ENCODE measurements at places on chromosomes 11 and 22.

GRCh38 chr11:128717516-128717915 lies 23.6 kb downstream of the FLI1 start:
- no peak for DNase-seq

- peak; percentile 83 for DNase-seq
These were observed 25.6 kb downstream of the ARRB1 start for GRCh38 chr11:75325713-75326438.

GRCh38 chr11:57087991-57088390 lies 93.8 kb upstream of the LRRC55 start:
- DNase-seq = no peak

GRCh38 chr11:94169516-94169915 lies 40.9 kb downstream of the PANX1 start:
- DNase-seq = no peak

- no peak for DNase-seq
These were observed 66.7 kb upstream of the PPARA start for GRCh38 chr22:46083383-46084350.

DNA sequence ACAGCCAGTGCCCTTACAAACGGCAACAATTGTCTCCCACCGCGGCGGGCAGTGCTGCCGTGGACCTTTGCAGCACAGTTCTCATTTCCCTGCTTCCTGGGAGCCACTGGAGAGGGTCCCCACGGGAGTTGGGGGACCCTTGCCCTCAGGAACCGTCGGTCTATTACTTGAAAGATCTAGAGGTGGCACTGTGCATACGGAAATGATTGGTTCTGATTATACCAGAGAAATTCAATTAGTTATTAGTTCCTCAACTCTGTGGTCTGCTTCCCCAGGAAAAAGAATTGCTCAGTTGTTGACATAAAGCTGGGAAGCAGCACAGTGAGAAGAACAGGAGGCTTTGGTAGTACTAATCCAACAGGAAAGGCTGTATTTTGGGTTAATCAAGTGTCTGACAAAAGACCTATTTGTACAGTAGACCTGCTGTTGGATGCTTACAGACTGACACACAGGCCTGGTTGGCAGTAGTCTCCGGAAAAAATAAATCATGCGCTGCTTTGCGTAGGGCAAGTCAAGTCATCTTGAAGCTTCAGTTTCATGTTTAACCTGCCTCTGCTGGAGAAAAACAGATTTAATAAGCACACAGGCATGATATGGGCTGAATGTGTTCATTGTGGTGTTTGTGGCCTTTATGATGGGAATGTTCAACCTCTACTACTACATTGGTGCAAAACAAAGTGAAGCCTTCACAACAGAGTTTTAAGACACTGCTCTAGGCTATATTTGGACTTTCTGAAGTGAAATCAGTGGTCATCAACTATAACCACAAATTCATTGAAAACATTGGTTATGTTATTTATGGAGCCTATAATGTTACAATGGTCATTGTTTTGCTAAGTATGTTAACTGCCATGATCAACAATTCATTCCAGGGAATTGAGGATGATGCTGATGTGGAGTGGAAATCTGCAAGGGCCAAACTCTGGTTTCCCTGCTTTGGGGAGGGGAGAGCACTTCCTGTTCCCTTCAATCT lies 54.6 kb upstream of the SC5D start:
- no peak for DNase-seq

GRCh38 chr11:86785576-86785975 lies 14.8 kb upstream of the PRSS23 start:
- DNase-seq = no peak

DNA sequence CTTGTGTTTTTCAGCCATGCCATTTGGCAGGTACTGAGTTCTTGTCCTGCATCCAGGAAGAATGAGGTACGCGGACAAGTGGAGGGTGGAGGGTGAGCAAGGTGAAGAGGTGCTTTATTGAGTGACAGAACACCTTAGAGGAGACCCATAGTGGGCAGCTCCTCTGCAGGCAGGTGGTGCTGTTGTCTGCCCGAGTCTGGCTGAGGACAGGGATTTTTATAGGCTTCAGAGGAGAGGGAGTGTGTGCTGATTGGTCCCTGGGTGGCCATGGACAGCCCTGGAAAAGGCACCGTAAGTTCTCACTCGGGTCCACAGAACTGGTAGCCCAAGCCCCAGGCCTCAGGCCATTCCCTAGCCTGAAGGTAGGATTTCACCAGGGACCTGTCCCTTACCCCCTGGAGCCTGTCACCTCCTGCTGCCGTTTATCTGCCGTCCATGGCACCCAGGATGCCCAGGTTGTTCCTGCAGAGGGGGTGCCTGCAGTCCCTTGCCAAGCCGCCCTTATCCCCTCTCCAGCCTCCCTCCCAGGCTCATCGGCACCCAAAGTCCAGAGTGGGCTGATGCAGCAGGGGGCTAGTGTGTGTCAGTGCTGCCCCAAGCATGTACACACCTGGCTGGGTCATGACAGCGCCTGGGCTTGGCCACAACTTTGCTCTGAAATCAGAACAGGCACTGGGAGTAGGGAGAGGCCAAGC lies 213.6 kb downstream of the LRRC4C start:
- no peak for DNase-seq

DNA sequence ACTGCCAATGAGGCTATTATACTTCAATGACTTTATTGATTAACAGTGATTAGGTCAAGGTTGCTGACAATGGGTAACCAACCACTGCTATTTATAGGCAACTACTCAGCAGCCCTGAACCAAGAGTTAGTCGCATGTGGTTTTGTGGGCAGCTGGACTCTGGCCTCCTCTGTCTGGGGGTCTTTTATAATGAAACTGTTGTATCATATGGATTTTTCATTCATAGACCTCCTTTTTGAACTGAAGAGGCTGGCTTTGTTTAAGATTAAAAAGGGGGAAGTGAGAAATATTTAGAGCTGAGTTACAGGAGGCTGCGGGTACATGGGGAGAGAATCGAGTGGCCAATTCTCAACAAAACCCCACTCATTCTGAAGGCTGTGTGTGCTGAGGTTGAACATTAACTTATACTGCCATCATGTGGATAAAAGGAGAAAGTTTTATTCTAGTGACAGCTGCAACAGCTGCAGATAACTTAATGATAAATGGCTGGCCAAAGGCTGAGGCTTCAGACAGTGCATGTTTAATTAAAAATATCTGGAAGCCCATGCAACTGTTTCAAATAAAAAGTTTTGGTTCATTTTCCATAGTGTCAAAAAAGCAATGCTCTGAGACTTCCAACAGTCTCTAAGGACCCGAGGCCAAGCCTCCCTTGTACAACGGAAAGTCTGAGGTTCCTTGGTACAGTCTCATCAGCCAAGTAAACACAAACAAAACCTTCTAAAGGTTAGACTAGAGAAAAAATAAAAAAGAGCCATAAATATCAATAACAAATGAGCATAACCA lies 682.6 kb downstream of the KCNA4 start:
- peak; percentile 6 for DNase-seq

DNA sequence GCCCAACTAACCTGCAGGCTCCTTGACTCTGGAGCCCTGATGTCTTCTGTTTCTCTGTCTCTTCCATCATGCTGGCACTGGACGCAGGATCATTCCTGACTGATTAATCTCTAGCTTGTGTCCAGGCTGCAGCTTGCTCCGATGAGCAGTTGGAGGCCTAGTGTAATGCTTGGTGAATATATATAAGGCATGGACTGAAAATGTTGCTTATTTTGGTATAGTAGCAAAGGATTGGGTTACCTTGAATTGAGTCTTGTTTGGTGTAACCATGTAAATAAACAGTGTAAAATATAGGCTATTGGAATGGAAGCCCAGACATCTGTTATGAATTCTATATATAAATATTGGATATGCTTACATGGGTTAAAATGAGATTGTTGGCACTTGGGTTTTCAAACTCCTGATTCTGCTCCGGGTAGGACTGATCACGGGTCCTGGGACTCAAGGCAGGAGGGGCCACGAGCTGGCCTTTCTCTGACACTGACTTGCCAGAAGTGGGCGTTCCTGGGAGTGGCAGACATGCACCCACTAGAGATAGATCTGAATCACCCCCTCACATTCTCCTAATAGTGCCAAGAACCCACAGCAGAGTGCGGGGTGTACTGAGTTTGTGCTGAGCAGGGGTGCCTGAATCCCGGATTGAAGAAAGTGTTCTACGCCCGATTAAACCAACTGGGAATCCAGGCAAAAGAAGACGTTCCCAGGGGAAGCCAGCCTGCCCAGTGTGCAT lies 25.8 kb downstream of the LRP5 start:
- DNase-seq = peak; percentile 73

GRCh38 chr11:58788355-58789023 lies 56.0 kb downstream of the GLYATL2 start:
- DNase-seq = peak; percentile 27

GRCh38 chr22:48423481-48423911 lies 1404.2 kb downstream of the BRD1 start:
- DNase-seq = no peak

- no peak for DNase-seq
These were observed 2.9 kb downstream of the YDJC start for GRCh38 chr22:21626735-21627469.

DNA sequence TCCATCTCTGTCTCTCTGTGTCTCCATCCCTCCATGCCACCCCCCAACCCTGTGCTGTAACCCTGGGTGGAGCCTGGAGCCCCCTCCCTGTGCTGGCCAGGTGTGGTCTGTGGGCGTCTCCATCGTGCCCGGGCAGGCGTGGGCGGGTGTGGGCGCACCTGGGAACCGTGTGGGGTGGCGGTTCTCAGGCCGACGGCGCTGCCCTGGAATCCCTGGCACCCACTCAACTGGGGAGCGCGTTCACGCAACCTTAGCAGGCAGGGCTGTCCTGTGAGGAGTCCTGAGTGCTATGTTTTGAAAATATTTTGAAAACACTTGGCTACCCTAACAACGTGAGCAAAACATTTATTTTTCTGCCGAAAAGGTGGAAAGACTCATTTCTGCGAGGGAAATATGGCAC lies 4.7 kb downstream of the TNNT3 start:
- no peak for DNase-seq

DNA sequence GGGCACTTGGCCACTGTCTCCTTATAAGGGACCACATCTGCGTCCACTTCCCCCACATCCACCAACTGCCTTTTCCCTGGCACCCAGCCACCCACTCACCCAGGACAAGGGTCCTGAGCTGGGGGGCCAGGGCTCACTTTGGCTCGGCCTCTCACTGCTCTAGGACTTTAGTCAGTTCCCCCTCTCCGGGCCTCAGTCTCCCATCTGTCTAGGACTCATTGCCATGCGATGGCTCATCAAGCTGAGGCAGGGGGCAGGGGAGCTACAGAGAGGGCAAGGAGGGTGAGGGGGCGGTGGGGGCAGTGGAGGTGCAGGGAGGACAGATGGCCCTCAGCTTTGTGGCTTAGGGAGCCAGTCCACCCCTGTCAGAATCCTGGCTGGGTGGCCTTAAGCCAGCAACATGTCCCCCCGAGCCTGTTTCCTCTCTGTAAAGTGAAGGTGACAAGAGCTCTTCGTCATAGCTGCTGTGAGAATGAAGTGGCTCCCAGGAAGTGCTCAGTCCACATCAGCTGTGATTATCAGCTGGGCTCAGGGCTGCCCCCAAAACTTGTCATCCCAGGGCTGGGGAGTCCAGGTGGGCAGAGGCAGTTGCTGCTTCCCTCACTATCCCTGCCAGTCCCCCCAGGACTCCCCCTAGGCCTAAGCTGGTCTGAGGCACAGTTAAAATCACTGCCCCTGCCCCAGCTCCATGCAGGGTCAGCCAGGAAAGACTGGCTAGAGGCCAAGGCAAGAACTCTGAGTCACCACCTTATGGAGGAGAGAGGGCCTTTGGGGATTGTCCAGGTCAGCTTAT lies 14.9 kb downstream of the RAC2 start:
- DNase-seq = no peak

DNA sequence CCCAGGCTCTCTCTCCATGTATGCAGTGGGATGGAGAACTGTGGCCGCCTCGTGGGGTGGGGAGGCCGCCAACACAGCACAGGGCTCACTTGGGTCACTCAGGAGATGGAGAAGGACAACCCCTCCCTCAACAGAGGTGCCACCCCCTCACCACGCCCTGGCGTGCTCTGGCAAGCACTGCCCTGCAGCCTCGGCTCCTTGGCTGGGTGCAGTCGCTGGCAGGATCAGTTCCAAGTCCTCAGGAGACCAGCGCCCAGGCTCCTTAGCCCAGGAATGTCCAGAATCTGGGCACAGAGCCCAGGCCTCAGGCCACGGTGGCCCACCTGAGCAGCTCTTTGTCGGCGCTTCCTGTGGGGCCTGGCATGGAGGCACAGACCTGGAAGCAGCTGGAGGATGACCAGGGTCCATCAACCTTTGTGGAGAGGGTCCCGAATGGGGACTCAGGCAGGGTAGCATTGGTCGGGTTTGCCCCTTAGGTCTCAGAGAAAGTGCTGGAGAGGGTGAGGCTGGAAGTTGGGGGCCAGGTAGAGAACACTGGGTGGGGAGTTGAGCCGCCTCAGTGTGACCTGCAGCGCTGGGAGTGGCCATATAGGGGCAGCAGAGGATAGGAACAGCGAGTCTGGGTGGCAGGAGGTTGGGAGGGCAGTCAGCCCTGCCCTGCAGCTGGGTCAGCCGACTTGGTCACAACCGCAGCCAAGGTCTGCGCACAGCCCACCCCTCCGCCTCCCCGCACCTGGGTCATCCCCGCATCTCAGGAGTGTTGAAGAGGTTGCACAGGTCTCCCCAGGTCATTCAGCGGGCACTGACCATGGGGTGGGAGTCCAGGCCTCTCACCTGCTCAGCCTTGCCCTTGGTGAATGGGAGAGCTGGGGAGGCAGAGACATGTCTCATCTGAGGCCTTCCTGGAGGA lies 8.2 kb downstream of the SUSD2 start:
- DNase-seq = no peak

DNA sequence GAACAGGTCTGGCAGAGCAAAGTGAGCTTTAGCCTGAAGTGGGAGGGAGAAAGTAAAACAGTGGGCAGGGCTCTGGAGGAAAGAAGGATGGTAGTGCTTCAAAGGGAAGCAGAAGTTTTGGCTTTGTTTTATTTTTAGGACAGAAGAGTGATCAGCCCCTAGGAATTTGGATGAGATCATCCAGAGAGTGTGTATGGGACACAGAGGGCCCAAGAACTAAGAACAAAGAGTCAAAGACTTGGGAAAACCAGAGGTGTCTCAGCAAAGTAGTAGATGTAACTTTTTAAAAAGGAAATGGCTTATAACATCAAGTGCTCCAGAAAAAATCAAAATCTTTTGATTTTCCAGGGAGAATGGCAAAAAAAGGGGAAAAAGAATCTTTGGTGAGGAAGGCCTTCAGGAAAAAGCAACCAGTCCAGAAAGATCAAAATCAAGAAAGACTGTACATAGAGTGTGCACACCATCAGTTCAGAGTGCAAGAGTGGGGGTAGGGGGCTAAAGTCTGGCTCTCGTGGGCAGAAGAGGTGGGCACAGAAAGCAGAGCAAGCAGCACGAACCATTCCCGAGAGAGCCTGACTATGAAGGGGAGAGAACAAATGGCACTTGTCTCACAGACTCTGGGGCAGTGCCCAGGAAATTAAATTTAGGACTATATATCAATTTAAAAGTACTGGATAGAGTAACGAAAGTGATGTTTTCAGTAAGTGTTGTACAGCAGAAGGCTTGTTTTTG lies 30.0 kb downstream of the MAPK1 start:
- DNase-seq = no peak

Data from putamen (tissue), 1 donor.